ENCODE measurements at places on chromosomes 6 and 20.

- no peak for DNase-seq
Measured at GRCh38 chr20:52226370-52226769, 34.8 kb upstream of the ZFP64 start.

GRCh38 chr20:1830240-1830639, 65.0 kb upstream of the SIRPA start:
- DNase-seq, result peak; percentile 84

DNA sequence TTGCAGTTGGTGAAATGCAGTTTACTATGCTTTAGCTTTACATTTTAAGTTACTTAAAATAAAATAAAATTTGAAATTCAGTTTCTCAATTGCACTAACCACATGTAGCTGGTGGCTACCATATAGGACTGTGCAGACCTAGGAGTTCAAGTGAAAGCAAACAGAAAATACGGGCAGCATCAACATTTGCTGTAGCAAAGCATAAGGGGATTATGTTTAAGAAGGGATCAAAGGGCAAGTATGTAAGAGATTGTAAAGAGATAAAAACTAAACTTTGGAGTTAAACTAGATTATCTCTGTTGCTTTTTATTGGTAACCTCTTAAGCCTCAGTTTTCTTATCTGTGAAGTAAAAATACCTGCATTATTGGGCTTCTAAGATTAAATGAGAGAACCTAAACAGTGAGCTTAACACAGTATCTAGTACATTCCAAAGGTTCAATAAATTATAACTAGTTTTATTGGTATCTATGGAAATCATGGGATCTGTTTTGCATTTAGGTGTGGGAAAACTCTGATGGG, 81.2 kb downstream of the SPTLC3 start:
- DNase-seq, result no peak

GRCh38 chr6:47308198-47308517, 1.5 kb downstream of the TNFRSF21 start:
- DNase-seq, result no peak

DNA sequence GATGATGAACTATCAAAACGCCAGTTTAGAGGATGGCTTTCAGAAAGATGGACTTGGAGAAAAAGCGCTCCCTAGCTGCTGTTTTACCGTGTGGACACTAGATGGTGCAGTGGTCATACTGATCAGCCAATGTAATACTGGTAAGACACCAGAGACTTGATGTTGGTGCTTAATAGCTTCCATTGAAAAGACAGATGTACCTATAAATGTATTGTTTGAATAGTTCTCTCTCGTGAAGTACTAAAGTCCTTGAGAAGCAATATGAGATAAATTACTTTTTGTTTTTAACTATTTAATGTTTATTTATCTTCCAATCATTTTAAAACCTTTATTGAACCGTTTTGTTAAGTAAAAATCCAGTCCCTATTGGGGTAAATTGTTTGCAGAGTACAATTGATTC, 63.9 kb upstream of the FUCA2 start:
- peak; percentile 83 for DNase-seq

GRCh38 chr20:14710951-14711350, 373.5 kb upstream of the FLRT3 start:
- DNase-seq, result no peak

- no peak for DNase-seq
Measured at GRCh38 chr6:143233554-143234285, 173.0 kb downstream of the AIG1 start.

- peak; percentile 42 for DNase-seq
Measured at GRCh38 chr6:126657561-126658175, 317.8 kb downstream of the CENPW start.

Measured in astrocyte of the cerebellum (primary cell).